ENCODE measurements at places on chromosomes 4 and X.
A peak's percentile ranks its signal among the peaks of the same experiment; 100 is the strongest.

DNA sequence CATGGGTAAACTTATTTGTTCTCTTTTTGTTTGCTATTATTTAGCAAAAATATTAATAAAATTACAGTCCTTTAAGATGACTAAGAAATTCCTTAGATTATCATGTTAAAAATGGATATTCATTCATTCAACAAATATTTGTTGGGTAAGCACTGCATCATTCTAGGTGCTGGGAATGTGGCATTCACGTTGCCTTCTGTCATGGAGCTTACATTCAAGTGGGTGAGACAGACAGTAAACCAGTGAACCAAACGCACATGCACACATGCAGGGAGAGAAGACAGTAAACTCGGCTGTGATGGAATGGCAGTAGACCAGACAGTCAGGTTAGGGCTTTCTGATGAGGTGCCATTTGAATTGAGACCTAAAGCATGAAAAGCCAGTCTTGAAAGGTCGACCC lies 91.8 kb downstream of the STOX2 start:
- DNase-seq, result no peak

- DNase-seq, result no peak
These were observed 71.7 kb downstream of the FBXW7 start for GRCh38 chr4:152464030-152464823.

GRCh38 chrX:15947648-15948317 lies 93.2 kb upstream of the AP1S2 start:
- no peak for DNase-seq

GRCh38 chr4:27684610-27685011 lies 824.0 kb downstream of the STIM2 start:
- DNase-seq, result peak; percentile 93

DNA sequence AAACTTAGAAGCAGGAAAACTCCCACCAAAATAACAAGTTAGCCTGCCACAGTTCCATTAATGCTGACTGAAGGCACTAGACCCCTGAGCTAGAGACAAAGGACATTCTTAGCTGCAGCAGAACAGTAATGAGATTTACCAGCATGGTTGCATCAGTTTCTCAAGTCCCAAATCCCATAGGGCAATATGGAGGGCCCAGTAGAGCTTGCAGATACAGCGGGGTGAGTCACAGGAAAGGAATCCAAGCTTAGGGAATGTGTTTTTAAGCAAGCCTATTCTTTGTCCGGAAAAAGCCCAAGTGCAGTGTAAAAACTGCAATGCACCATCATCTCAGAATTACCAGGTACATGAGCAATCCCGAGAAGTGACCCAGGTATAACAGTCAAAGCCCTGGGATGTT lies 51.3 kb upstream of the EXOC1L start:
- no peak for DNase-seq

DNA sequence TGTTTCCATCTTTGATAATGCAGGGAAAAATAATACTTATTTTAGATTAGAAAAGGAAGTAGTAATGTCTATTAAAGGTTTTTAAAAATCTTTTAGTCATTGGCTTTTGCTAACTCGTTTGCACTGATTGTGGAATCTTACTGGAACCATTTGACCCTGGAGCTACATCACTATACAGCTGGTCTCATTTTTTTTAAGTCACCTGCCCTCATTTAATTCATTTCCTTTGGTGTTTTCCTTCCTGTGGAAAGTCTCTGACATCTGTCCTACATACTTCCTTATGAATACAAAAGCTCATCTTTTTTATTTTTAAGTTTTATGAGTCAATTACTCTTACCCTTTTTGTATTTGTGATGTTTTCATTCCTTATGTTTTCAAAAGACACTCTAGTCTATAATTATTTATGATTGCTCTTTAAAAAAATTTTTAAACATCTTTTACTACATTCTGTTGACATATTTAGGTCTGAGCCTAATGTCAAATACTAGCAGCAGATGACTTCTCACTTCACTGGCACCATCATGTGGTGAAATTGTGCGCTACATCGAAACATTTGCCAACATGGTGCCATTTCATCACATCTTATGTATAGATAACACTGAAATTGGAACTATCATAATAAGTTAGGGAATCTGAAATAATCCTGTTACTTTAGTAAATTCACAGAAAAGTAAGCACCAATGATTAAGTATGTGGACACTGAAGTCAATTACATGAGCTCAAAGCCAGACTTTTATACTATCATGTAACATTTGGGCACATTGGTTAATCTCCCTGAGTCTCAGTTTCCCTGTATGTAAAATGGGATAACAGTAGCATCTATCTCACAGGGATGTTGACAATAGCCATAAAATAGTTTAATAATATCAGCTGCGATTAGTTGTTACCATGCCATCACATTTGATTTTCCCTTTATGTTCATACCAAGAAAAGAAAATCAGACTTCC lies 9.4 kb upstream of the MMAA start:
- peak; percentile 76 for DNase-seq

GRCh38 chr4:174317531-174317930 lies 33.8 kb downstream of the CEP44 start:
- no peak for DNase-seq

GRCh38 chr4:53626491-53626890 lies 35.2 kb upstream of the LNX1 start:
- DNase-seq, result no peak

GRCh38 chr4:115110191-115111181 lies 2.9 kb downstream of the NDST4 start:
- DNase-seq, result peak; percentile 86

GRCh38 chr4:147610686-147611085 lies 6.5 kb upstream of the TMEM184C start:
- no peak for DNase-seq

GRCh38 chr4:96003951-96004740 lies 164.3 kb downstream of the PDHA2 start:
- no peak for DNase-seq

GRCh38 chrX:19911784-19912183 lies 24.4 kb upstream of the SH3KBP1 start:
- DNase-seq, result no peak

DNA sequence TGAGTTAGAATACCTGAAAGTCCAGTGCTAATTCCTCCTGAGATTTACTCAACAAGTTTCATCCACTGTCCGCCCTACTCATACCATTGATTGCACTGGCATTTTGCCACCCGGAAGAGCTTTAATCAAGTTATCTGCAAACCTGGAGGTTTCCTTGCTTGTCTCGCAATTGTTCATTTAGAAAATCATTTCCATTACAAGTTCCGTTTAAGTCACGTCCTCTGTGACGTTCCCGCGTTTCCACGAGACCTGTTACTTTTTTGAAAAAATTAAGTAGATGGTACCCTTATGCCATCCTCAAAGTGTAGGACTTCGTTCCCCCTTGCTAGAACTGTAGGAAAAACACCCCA lies 761 bp upstream of the FRYL start:
- DNase-seq, result no peak

DNA sequence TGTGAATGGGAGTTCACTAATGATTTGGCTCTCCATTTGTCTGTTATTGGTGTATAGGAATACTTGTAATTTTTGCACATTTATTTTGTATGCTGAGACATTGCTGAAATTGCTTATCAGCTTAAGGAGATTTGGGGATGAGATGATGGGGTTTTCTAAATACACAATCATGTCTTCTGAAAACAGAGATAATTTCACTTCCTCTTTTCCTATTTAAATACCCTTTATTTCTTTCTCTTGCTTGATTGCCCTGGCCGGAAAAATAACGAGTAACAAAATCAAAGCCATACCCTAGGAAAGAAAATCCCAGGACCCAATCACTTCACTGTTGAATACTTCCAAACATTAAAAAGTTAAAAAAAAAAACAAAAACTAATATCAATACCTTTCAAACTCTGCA lies 67.7 kb upstream of the UGT2B4 start:
- DNase-seq, result no peak

DNA sequence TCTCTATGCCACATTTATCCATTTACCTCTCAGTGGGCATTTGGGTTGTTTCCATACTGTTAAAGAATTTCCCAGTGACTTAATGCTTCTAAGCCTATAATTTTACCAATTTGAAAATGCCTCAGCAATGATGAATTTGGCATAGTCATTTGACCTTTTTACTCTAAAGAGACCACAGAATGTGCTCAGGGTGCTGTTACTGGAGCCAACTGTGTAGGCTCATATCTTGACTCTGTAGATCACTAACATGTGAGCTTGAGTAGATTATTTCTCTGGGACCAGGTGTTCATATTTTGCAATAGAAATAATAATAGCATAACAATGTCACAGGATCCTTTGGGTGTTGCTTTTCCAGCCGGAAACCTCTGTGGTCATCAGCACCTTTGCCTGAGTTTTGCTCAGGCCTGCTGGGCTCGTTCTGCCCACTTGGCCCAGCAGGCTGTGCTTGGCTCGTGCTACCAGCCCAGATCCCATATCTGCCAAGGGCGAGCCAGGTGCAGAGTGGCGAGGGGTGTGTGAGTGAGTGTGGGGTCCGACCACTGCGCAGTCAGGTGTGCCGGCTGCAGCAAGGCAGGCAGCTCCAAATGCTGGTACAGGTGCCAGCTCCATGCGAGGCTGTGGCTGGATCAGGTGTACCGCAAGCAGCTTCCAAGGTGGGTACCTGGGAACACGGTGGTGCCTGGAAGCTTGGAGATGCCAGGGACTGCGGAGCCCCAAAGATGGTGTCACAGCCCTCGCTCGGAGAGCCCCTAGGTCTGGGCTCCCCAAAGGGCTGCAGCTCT lies 70.6 kb upstream of the ANK2 start:
- DNase-seq, result no peak

DNA sequence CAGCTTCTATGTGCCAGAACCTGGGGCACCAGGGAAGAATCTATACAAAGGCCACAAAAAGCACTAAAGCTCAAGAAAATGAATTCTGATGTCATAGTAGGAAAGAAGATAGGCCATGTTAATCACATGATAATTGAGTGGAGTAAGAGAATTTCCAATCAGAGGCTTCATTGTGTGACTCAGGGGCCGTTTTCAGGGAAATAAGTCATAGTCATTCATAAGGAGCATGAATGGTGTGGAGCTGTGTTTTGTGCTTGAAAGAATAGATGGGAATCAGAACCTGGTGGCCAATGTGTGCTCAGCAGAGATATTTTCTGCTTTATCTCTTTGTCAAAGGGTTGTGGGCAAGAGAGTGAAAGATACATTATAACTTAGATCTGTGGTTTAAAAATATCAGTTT lies 102.4 kb upstream of the ZDHHC15 start:
- no peak for DNase-seq

DNA sequence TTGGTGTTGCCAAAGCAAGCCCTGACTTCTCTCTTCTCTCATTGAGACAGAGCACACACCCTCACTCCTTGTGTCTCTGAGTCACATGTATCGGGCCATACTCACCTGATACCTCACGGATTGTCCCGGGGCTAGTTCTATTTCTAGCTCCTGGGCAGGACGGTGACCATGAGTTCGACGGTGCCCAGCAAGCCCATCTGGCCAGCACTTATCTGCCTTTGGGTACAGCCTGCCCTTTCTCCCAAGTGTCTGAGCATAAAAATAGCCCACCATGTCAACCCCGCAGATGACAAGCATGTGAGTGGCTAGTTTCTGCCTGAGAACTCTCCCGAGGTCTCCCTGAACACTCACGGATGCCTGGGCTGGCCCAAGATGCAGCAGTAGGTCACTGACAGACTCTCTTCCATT lies 158.5 kb downstream of the DHRSX start:
- DNase-seq, result no peak

GRCh38 chr4:72397314-72397713 lies 171.7 kb downstream of the ADAMTS3 start:
- DNase-seq, result no peak

GRCh38 chr4:7299010-7299907 lies 106.9 kb downstream of the SORCS2 start:
- peak; percentile 92 for DNase-seq

GRCh38 chr4:74168841-74169240 lies 10.9 kb downstream of the MTHFD2L start:
- no peak for DNase-seq

DNA sequence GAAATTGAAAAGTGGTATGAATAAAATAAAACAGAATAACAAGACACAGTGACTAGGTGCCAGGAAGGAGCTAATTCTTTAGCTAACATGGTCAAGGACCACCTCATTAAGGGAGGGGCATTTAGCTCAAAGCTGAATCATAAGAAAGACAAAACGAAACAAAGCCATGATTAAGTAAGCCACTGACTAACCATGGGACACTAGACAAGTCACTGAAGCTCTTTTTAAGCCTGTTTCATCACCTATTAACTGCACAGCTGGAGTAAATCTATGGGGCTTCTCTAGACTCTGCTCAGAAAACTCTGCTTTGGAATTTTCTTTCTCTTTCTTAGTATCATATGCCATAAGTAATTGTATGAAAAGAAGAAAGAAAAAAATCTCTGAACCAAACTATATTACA lies 49.8 kb upstream of the C1QTNF7 start:
- no peak for DNase-seq

- DNase-seq, result peak; percentile 77
These were observed 167.9 kb downstream of the FBXW7 start for GRCh38 chr4:152368001-152368400.

- DNase-seq, result peak; percentile 97
These were observed at the start of gene AP1S2 for GRCh38 chrX:15854712-15855567. AP1S2 (minus strand) TSS chrX:15854813; CDS start chrX:15852524, 2,289 bp downstream.

DNA sequence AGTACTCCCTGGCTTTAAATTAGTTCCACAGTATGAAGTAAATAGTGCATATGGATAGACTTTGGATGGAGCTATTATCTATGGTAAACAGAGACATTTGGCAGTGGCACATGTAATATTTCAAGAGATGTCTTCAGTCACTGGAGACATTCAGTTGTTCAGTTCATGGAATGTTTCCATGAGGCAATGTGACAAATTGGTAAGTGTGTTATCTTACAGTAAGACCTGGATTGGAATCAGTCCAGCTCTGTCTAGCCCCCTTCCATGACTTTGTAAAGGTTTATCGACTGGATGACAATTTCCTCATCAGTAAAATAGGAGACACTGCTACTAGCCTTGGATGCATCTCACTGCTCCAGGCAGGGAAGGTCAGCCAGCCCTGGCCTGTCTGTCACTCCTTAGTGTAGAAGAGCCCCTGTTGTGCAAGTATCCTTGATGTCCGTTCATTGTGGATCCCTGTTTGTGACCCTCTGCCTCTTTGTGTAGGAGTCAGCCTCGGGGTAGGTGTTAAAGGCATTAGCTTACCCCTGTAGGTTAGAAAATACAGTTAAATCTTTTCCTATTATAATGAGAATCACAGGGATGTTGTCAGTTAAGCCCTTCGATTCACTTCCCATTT lies 335.9 kb downstream of the ANK2 start:
- no peak for DNase-seq

DNA sequence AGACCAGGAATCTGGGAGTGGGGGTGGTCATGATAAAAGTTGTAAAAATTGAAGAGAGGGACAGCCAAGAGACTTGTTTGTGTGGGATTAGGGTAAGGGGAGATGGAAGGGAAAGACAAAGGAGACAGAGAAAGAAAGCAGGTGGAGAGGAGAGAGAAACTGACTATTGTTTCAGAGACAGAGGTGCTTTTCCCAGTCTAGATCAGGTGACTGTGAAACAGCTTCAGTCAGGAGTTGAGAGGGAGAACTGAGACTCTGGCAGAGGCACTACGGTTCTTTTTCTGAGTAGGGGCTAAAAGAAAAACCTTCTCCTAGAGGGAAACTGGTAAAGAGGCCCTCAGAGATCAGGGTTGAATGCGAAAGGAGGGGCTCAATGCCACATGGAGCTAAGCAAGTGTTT lies 106.4 kb downstream of the KDR start:
- no peak for DNase-seq

- DNase-seq, result no peak
These were observed 32.7 kb downstream of the ADGRG2 start for GRCh38 chrX:19089555-19090040.

- no peak for DNase-seq
These were observed 421.3 kb downstream of the FAT4 start for GRCh38 chr4:125736057-125736456.

GRCh38 chr4:113820108-113820507 lies 58.6 kb upstream of the CAMK2D start:
- DNase-seq, result no peak

GRCh38 chr4:130288576-130288975 lies 1192.6 kb downstream of the C4orf33 start:
- DNase-seq, result peak; percentile 3

All from brain (organoid and tissue), 16 donors.